ENCODE measurements at places on chromosomes 5 and 9.
A peak's percentile ranks its signal among the peaks of the same experiment; 100 is the strongest.

- peak; percentile 52 for DNase-seq
These were observed 237.5 kb downstream of the CD180 start for GRCh38 chr5:66958980-66959641.

DNA sequence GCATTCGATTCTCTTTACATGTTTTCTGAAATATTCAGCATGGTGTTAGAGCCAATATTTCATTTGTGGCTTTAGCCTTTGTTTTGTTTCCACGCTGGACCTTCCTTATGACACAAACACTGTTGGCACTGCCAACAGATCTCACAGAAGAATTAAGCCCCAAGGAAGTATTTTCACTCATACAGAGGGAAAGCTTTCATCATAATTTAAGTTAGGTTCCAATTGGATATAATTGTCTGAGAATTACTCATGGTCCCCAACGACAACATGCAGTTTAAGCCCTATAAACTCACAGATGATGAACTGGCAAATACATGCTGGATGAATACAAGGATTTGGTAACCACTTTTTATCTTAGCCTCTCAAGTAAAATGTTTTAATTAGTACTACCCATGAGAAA, 259.5 kb downstream of the EBF1 start:
- DNase-seq, result no peak

GRCh38 chr5:6459896-6460295, 11.2 kb downstream of the UBE2QL1 start:
- DNase-seq, result no peak

DNA sequence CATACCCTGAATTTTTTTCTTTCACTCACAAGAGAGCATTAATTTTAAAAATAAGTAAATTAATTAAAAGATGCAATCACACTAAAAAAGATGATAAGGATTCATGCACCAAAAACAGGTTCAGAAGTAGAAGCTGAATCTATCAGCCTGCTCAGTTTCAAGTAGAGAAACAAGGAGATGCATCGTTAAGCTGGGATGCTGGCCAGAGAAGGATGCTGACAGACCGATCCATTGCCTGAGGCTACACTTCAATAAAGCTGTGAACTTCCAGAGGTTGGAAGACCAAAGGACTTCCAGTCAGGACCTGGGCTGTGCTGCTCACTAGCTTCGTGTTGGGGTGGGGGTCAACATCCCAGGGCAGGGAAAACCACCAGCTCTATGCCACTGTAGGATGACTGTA, 457.7 kb downstream of the EFNA5 start:
- DNase-seq, result no peak
